ENCODE measurements at places on chromosomes 16 and 17.

- DNase-seq = no peak
Observed at GRCh38 chr17:6470751-6471521, 26.7 kb downstream of the PIMREG start.

GRCh38 chr16:76277460-76278030 lies 344 bp downstream of the CNTNAP4 start:
- no peak for DNase-seq

DNA sequence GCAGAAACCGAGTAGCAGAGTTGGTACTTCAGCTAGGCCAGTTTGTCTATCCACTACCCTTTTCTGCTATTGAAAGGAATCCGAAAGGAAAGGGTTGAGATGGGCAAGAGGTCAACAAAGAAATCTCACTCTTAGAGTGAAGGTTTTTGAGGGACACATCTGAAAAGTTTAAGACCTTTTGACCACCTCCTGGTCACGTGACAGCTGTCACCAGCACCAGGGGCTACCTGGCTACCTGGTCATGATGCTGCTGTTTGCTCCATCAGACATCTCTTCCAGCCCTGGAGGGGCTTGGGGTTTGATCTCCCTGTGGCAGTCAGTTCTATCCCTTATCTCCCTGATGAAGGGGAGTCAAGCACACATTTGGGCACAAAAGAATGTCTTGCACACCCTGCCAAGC lies 7.6 kb downstream of the CCDC182 start:
- no peak for DNase-seq

- DNase-seq = no peak
Observed at GRCh38 chr16:89905511-89906139, 13.0 kb upstream of the MC1R start.

GRCh38 chr17:21375162-21375560 lies 996 bp upstream of the KCNJ12 start:
- DNase-seq = no peak

GRCh38 chr17:39026980-39027451 lies 59.8 kb upstream of the FBXO47 start:
- no peak for DNase-seq
